CD8-positive, alpha-beta T cell (primary cell): ENCODE measurements at places on chromosomes 2 and 18. TPM values are rescaled to one million over a fixed set of nuclear protein-coding genes. Genes with fewer than 3 reads are reported as not detected.

- no peak for DNase-seq
Measured at GRCh38 chr18:26454616-26455015, 93.7 kb downstream of the KCTD1 start.

CRYGC gene
- total RNA-seq = not detected

GRCh38 chr2:229622495-229623355 is 91.6 kb downstream of the DNER start:
- no peak for DNase-seq

CELF4 gene
- total RNA-seq = not detected

- DNase-seq = no peak
Measured at GRCh38 chr18:46756559-46757201, at the start of gene ST8SIA5. Gene ST8SIA5, minus strand, starts transcription at chr18:46757053. Its CDS starts 545 bp downstream, at chr18:46756508.

- no peak for DNase-seq
Measured at GRCh38 chr2:1995987-1996386, 251.7 kb upstream of the PXDN start.

RDH14 gene
- 12.5 TPM for total RNA-seq

SNORC gene
- total RNA-seq = 0.44 TPM

COL6A3 gene
- 1.7 TPM for total RNA-seq

GRCh38 chr2:101962309-101962708 is 29.5 kb upstream of the IL1R2 start:
- DNase-seq = no peak

DNA sequence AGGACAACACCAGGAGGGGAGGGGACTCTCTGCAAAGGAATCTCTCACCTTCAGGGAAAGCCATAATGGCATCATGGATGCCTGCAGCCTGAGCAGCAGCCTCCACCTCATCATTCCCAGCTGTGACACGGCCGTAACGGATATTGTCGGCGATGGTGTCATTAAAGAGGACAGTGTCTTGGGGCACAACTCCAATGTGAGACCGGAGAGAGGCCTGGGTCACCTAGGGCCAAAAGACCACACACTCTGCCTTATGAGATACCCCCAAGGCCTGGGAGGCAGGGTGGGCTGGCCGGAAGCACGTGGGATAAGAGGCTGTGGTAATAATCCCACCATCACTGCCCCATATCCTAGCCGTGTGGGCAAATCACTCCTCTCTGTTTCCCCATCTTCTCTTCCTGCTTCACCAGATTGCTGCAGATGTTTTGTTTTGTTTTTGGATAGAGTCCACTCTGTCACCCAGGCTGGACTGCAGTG is 4.3 kb downstream of the ZFAND2B start:
- no peak for DNase-seq

DNA sequence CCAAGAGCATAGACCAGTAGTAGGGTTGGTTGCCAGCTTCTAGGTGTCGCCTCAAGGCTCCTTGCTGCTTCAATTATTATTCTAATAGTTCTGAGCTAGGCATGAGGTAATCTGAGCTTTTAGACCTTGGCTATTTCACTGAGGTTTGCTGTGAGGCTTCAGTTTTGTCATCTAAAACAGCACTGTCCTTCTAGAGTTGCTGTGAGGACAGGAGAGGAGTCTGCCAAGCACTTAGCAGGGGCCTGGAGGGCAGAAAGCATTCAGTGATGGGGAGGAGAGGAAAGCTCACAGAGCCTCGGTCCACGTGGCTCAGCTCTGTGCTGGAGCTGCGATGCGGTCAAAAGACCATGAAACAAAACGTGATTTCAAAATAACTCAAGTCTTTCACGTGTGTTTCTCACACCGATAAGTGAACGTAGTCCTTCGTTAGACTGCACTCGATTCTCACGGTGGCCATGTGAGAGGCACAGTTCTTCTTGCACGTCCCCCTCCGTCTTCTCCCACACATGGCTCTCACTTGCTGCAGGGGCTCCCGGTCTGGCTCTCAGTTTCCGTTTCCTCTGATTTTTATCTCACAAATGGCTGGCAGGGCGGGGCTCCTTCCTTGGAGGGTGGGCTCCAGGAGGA is 113.7 kb downstream of the B3GNT2 start:
- peak; percentile 60 for DNase-seq

- no peak for DNase-seq
Measured at GRCh38 chr2:71722286-71722685, 268.9 kb downstream of the DYSF start.
